GM12865 (cell line): ENCODE measurements at places on chromosomes 7 and 10.

GRCh38 chr7:131010717-131011431 is 276.9 kb upstream of the KLF14 start:
- peak; percentile 71 for DNase-seq

DNA sequence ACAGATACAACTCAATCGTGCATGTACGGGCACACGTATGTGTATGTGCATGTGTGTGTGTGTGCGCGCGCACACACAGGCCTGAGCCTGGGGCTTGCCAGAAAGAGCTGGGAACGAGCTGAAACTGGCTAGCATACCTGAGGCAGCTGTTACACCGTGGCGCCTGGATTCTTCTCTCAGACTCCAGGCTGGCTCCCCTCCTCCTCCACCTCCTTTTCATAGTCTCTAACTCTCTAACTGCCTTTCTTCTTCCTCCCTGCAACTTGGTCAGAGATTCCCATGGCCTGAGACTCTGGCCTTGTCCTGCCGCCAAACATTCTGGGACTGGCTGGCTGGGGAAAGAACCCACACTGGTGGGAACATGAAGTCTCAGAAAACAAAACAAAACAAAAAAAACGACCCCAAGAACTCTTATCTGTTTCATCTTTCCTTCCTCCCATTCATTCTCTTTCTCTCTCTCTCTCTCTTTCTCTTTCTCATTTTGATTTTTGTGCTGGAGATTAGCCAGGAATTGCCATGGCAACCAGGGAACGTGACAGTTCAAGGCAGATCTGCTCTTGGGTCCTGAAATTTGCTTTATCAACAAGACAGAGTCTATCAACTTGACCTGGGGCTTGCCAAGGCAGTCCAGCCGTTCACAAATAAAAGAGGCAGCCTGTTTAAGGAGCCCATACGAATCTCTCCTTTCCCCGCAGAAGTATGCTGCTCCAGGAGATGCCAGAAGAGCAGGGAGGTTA is 76.8 kb upstream of the SEM1 start:
- DNase-seq = no peak

DNA sequence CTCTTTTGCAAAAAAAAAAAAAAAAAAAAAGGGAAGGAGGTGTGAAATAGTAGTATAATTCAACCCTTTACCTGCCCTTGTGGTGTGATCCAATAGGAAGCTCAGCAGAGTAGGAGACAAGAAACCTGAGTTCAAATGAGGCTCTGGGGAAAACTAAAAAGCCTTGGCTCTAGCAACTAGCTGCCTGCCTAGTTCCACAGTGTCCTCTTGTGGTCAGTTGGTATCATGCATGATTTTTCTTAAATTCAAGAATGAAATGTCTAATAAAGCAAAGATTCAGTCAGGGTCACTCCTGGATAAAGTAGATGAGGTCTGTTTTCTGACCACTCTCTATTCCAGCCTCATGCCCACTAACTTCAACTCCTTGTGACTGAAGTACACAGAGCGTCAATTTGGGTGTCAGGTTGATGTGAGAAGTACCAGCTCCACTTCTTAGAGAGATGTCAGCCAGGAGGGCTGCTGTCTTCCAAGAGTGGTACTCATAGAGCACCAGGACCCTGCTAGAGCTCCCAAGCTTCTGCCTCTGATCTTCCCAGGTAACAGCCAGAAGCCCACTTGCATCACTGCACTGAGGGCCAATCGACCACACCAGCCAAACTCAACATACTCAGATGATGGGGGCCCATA is 10.5 kb downstream of the LSM5 start:
- DNase-seq = peak; percentile 59

- no peak for DNase-seq
Measured at GRCh38 chr7:148540041-148540738, 50.4 kb upstream of the C7orf33 start.

DNA sequence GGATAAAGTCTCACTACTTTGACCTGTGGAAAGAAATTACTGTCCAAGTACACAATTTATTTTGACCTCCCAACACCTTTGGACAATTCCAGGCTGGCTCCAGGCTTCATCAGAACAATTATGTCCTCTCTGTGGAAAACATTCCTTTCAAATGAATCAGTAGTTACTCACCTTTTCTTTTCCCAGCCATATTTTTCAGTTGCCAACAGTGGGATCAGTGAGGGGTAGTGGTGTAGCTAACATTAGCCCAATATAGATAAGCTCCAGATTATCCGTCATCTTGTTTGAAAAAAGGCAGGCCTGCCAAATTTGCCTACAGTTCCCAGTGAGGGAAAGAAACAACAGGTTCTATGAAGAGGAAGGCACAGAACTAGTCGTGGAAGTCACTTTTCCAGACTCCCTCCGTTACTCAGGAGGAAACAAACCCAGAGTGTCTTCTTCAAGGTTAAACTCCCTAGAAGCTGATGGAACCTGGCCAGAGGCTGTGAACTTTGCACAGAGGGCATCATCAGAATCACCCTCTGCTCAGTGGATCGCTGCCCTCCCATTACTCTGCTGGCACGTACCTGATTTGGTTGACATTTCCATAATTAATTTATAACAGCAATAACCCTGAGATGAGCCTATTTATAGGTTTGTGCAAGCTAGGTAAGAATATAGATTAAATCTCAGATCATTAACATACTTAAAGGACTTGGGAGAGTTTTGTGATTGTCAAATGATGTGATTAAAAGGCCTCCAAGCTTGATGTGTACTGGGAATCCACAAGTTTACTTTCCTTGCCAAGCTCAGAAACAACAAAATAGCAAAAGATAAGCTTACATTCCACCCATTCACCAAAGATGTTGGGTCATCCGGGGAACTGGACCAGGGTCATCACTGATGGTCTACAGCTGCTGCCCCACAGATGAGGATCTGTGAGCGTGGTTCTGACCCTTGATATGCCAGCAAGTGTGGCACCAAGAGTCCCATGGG is 654.6 kb upstream of the GALNT17 start:
- DNase-seq = no peak

DNA sequence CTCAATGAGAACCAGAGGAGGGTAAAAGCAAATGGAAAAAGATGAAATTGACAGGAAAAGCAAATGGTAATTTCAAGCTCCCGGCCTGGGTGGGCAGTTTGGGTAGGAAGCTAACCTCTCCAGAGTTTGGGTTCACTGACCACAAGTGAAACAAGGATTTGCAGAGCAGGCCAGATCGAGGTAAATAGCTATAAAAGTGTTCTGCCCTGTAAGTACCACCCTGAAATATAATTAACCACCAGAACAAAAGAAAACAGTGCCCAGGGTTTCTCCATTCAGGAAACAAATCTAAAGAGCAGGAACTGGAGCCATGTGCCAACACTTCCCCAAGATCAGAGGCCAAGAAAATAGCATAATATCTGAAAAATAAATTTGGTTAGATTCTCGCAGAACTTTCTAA is 276.7 kb upstream of the MEOX2 start:
- no peak for DNase-seq

- DNase-seq = no peak
Measured at GRCh38 chr7:81187753-81188152, 268.9 kb upstream of the SEMA3C start.

DNA sequence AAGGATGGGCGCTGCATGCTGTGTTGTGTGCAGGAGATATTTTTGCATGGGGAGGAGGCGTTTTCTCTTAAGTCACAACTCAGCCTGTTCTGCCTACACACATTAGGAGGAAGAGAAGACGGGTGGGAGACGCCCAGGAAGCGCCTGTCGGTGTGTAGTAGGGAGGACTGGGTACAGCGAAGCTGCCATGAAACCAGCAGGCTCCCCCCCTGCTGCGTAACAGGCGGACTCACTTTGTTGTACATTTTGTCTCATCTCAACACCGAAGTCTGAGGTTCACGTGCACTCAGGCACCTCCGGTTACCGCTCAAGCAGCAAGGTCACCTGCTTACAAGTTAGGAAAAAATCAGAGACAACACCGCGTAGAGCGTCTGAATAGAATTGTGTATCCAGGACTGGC is 56.3 kb downstream of the CRTAC1 start:
- DNase-seq = no peak

- DNase-seq = no peak
Measured at GRCh38 chr7:93262535-93262934, 30.4 kb downstream of the VPS50 start.

DNA sequence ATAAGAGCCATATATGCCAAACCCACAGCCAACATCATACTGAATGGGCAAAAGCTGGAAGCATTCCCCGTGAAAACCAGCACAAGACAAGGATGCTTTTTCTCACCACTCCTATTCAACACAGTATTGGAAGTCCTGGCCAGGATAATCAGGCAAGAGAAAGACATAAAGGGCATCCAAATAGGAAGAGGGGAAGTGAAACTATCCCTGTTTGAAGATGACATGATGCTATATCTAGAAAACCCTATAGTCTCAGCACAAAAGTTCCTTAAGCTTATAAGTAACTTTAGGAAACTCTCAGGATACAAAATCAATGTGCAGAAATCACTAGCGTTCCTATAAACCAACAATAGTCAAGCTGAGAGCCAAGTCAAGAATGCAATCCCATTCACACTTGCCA is 23.8 kb upstream of the STARD3NL start:
- no peak for DNase-seq

DNA sequence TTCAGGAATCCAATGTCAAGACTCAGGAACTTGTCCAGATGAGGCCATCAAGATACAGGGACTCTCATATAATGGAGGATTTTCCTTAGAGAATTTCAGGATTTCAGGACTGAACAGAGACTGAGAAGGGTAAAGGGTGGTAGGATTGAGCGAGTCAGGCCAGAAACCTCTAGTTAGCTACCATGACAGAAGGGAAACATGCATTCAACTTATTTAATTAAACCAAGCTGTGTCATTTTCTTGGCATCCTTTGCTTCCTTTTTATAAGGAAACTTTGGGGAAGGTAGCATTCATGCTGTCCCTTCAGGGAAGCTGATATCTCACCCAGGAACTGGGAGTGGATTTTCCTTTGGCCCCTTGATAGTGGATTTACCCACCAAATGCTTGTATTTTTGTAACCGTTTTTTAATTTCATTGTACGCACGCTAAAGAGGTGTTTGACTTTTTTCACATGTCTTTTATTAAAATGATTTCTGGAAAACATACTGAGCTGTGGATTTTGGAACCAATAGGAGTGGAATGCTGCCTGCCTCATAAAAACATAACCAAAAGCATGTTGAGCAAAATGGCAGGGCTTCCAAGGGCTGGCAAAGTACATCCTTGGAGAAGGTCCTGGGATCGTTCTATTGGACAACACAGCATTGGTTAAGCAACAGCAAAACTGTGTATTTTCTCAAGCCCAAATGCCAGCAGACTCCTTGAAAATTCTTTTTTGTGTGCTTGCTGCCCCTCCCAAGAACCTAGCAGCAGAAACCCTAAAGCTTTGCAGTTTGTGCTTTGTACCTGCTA is 104.5 kb downstream of the CXCL12 start:
- no peak for DNase-seq
